T-helper 22 cell (primary cell): ENCODE measurements at places on chromosomes 3 and 15.

GRCh38 chr15:31925541-31925940 lies 104.8 kb upstream of the CHRNA7 start:
- no peak for DNase-seq

DNA sequence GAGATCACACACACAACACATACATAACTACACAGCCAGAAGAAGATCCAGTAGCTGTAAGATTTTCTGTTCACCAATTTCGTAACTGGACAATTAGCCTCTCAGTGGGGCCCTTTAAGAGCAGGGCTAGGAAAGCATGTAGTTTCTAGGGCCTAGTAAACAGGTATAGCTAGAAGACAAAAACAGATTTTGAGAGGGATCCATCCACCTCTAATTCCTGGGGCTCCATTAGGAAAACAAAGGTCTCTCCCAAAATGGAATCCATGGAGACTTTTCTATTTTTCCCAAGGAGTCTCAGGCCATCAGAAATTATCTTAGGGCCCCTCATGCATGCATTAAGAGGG lies 10.5 kb downstream of the KIF15 start:
- no peak for DNase-seq

DNA sequence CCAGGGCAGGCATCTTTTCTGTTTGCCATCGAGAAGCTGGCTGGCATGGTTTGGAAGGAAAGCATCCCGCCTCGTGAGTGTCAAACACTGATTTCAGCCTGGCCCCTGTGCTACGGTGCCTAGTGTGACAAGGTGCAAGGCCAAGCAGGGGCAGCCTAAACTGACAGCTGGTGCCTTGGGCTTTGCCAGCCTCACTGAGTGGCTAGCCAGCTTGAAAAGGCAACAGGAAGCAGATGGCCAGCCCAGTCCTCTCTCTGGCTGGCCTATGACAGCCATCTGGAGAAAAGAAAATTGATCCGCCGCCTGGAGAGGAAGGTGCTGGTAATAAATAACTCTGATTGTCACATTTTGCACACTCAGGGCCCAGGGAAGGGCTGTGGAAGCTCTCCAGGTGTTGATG lies 52.2 kb downstream of the C3orf85 start:
- no peak for DNase-seq

GRCh38 chr3:196684548-196685407 lies 27.3 kb downstream of the CEP19 start:
- no peak for DNase-seq

- no peak for DNase-seq
Observed at GRCh38 chr15:22927761-22928160, 52.4 kb downstream of the CYFIP1 start.

DNA sequence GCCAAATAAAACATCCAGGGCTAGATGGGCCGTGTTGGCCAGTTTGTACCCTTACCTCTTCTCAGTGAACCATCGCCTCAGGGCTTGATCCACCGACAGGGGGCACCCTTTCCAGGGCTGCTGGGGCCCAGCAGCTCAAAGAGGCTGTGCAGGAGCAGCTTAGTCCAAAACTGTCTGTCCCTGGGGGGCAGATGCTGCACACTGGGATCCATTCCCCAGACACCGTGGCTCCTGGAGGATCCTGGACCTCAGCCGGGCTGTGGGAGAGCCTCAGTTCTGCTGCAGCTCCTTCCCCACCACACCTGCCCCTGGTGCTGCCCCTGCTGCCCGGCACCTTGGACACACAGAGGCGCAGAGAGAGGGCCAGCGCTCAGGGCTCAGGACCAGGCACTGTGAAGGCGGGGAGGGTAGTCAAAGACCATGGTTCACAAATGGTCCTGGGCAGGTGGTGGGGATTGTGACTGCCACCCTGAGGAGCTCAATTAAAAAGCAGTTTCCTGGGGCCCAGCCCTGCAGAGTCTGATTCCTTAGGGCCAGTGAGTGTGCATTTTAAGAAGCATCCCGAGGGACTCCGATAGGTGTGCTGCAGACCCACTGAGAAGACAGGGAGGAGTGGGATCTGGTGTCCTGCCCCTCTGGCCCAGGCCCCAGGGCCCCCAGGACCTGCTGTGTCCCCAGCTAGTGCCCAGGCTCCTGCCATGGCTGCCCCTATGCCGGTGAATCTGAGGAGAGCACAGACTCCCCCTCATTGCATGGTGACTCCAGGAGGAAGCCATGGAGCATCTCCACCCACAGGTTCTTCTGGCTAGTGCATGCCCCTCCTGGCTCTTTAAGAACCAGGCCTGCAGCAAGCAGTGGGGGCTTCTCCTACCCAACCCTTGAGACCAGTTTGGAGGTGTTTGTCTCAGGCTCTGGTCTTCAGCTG lies 86.5 kb upstream of the PRR20G start:
- DNase-seq = no peak

GRCh38 chr3:81443457-81443782 lies 318.0 kb downstream of the GBE1 start:
- DNase-seq = no peak

DNA sequence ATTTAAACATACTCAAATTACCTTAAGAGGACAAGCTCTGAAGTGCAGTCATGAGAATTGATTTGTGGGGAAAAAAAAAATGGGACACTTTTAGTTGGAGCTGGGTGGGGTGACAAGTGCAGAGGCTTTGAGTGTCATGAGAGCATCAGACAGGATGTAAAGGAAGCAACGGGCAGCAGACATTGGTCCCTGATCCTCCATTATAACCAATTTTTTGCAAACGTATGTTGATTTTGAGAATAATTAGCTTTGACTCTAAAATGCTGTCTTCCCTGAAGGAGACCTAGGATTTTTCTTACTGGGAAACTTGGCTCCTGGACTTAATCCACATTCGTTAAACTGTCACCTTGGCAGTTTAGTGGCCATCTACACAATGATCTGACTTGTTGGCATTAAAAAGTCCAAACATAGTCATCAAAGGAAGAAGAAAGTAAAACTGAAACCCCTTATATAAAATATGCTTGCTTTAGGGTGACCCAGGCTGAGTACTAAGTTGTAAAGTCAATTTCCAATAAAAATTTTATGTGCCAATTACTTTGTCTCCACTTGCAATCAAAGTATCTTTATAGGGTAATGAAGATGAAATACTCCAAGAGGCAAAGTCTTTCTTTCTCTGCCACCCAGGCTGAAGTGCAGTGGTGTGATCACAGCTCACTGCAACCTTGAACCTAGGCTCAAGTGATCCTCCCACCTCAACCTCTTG lies 45.6 kb downstream of the BCL2L10 start:
- no peak for DNase-seq

DNA sequence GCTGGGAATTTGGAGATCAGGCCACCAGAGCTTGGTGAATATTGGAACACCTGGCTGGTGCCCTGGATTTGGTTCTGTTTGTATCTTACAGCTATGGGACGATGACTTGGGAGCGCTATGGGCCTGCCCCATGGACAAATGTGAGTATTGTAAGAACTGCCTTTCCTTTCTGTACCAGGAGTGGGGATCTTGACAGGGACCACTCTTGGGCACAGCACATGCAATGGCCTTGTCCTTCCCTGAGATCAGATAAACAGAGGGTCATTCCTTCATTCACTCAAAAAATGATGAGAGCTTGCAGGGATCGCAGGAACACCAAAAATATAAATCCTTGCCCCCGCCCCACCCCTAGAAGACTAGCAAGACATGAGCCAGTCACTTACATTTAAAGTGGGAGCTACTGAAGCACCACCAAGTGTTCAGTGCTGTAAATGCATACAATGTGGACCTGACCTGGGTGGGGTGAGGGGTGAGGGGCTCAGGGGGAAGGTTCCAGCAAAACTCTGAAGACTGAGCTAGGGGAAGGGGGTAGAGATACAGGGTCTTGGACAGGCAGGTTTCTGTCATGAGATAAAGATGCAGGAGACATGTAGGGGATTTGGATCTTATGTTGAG lies 2.7 kb upstream of the CRELD1 start:
- DNase-seq = no peak

GRCh38 chr3:151011427-151011826 lies 38.9 kb upstream of the CLRN1 start:
- DNase-seq = no peak

GRCh38 chr3:143170676-143171075 lies 51.1 kb downstream of the CHST2 start:
- no peak for DNase-seq

GRCh38 chr15:63186065-63186464 lies 3.3 kb upstream of the RAB8B start:
- DNase-seq = no peak

- DNase-seq = no peak
Observed at GRCh38 chr15:44519537-44519936, 17.4 kb upstream of the EIF3J start.

GRCh38 chr3:17927036-17927435 lies 184.6 kb upstream of the TBC1D5 start:
- DNase-seq = no peak

- no peak for DNase-seq
Observed at GRCh38 chr3:156630081-156630772, 44.2 kb upstream of the TIPARP start.

- no peak for DNase-seq
Observed at GRCh38 chr3:157718800-157719199, 215.6 kb upstream of the VEPH1 start.
